ENCODE measurements at places on chromosomes 7 and 10.

DNA sequence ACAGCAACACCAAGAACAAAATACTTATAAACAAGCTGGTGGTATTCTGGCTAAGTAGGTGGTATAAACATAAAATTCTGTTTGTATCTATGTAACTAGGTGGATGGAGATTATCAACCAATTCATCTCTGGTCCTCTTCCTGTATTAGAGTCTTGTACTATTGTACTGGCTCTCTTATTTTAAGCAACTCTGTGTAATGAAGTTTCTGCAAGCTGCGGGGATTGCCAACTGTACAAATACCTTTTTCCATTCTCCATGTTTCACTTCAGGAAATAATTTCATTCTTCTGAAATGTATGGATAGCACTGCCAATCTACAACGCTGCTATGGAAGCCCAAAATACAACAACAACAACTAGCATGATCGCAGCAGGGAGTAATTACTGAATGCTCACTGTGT lies 44.8 kb downstream of the JAZF1 start:
- DNase-seq: no peak

DNA sequence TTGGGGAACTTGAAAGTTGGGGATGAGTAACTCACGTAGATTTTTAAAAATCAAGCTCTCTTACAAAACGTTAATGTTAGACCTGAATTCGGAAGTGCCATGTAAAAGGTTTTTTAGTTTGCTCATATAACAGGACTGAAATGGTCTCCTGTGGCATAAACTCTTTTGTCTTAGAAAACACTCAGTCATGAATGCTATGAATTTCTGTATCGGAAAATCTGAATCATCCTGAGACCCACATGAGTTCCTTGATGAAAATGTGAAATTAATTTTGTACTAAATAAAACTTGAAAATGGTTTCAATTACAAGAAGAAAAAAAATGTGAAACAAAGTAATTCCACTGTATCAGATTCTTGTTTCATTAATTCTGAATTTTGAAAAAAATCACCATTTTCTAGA lies 134.8 kb upstream of the BMPER start:
- DNase-seq: no peak

GRCh38 chr7:73908123-73908611 lies 47.2 kb downstream of the TMEM270 start:
- no peak for DNase-seq

GRCh38 chr10:131119626-131120355 lies 191.7 kb downstream of the TCERG1L start:
- DNase-seq: no peak

GRCh38 chr7:30771880-30772425 lies 736 bp downstream of the MINDY4 start:
- DNase-seq: no peak

- DNase-seq: no peak
These were observed 78.8 kb downstream of the COL13A1 start for GRCh38 chr10:69880301-69881081.

- no peak for DNase-seq
These were observed 424 bp downstream of the EGFR start for GRCh38 chr7:55019191-55019690.

GRCh38 chr10:112810711-112811151 lies 139.3 kb upstream of the TCF7L2 start:
- no peak for DNase-seq

GRCh38 chr10:77245953-77246352 lies 391.7 kb downstream of the KCNMA1 start:
- DNase-seq: no peak

DNA sequence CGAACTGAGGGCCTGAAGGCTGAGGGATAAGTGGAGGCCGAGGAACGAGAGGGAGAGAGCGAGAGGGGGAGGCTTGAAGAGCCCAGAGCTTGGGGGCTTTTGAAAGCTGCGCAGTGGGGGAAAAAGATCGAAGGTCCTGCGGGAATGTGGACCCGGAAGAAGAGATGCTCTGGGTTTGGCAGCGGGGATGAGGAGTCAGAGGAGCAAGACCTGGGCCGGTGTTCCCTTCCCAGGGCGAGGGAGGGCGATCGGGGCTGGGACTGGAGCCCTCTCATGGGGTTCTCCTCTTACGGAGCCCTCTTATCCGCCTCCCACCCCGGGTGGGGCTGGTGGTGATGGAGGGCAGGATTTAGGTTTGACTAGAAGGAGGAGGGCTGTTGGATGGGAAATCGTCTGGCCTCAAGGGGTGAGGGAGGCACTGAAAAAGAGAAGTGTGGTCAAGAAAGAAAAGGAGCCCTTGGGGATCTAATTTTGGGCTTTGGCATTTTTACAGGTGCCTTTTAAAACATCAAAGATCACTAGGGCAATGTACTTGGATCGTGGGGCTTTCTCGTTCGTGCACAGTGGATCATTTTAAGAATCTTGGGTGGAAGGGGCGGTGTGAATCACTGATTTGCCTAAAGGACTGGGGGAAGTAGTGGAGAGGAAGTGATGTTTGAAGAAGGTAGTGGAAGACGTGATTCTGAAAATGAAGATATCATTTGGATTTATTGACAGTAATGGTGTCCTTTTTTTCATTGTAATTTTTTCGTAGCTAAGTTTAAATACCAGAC lies 637 bp downstream of the SAMD8 start:
- peak; percentile 40 for DNase-seq

GRCh38 chr7:46059308-46060020 lies 138.4 kb upstream of the IGFBP3 start:
- no peak for DNase-seq

DNA sequence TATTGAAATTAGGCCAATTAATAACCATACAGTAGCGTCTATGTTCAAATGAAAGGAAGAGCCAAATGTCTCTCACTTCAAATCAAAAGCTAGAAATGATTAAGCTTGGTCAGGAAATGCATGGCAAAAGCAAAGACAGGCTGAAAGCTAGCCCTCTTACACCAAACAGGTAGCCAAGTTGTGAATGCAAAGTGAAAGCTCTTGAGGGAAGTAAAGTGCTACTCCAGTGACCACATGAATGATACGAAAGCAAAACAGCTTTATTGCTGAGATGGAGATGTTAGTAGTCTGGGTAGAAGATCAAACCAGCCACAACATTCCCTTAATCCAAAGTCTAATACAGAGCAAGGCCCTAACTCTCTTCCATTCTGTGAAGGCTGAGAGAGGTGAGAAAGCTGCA lies 123.8 kb downstream of the TEX36 start:
- no peak for DNase-seq
